ENCODE measurements at places on chromosomes 7 and 10. TPM values are rescaled to one million over a fixed set of nuclear protein-coding genes. Genes with fewer than 3 reads are reported as not detected.

Gene FAM131B
- total RNA-seq = 3.2 TPM

Gene CPEB3
- total RNA-seq = 1.7 TPM

Gene BTBD16
- 0.09 TPM for total RNA-seq

Gene SLC13A1
- total RNA-seq = not detected

Gene ATG9B
- total RNA-seq = 0.98 TPM

Gene TACC2
- total RNA-seq = 9.2 TPM

Gene TRIL
- total RNA-seq = 6.3 TPM

Gene EXOC6
- total RNA-seq = 1.1 TPM

Gene POLR2J2
- 11.4 TPM for total RNA-seq

Gene SEMA3D
- 51.2 TPM for total RNA-seq

Gene SOSTDC1
- total RNA-seq = not detected

Gene CALHM1
- total RNA-seq = not detected

Gene TMEM213
- total RNA-seq = 0.33 TPM

Gene WDFY4
- not detected for total RNA-seq

Gene CALML5
- not detected for total RNA-seq

Gene ZNF467
- total RNA-seq = 0.27 TPM
